ENCODE measurements at places on chromosomes 2 and 18. TPM values are rescaled to one million over a fixed set of nuclear protein-coding genes. Genes with fewer than 3 reads are reported as not detected.

CACNB4 gene
- total RNA-seq = 7.8 TPM

GALNT14 gene
- 2.1 TPM for total RNA-seq

REG3A gene
- not detected for total RNA-seq

REG3G gene
- total RNA-seq = not detected

STPG4 gene
- total RNA-seq = not detected

DSG1 gene
- not detected for total RNA-seq

ESPNL gene
- 1.6 TPM for total RNA-seq

FSHR gene
- 0.52 TPM for total RNA-seq

DYSF gene
- 88.7 TPM for total RNA-seq

DNAH6 gene
- total RNA-seq = 1.0 TPM

DES gene
- total RNA-seq = 3,588 TPM

XIRP2 gene
- total RNA-seq = 38.6 TPM

PAX8 gene
- total RNA-seq = not detected
